ENCODE measurements at places on chromosomes 7 and 10.

DNA sequence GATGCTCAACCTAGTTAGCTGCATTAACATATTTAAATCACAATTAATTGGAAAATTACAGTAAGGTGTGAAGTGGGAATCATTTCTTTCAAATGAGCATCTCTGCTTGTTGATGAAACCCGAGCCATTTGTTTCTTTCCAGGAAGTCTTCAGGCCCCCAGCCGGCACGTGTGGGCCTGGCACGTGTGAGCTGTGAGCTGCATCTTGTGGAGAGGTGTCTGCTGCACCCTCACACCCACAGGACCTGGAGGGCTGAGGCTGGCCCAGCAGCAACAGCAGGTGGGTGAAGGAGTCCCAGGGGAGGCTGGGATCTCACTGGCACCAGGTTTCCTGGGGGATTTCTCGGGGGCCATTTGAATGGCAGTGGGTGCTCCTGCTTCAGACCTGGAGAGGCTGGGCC lies 372.5 kb upstream of the MKI67 start:
- DNase-seq = no peak

- DNase-seq = no peak
Observed at GRCh38 chr7:140314573-140315480, 83.5 kb downstream of the SLC37A3 start.

GRCh38 chr7:103121641-103122040 lies 27.3 kb downstream of the NAPEPLD start:
- DNase-seq = no peak

DNA sequence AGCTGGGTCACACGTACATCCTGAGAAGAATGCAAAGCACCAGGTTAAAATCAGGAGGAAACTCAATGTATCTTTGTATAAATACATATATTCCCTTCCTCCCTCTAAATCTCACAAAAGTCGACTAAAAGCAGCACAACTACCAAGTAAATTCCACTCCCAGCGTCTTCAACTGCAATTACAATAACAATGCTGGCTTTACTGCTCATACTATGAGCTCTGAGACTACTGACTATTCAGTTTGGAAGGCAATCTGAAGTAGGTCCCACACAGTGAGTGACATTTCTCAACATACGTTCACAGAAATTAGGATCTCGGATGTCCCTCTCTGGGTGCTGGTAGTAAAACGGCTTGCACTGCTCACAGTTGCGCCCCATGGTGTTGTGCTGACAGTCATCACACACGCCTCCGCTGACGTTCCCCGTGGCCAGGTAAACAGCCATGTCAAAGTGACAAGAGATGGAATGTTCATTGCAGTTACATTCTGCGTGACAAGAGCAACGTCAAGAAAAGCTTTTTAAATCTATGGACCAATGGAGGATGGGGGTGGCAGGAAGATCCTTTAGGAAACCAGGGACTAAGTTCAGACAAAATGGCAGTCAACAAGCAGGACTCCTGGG lies 27.5 kb downstream of the LAMB1 start:
- no peak for DNase-seq

DNA sequence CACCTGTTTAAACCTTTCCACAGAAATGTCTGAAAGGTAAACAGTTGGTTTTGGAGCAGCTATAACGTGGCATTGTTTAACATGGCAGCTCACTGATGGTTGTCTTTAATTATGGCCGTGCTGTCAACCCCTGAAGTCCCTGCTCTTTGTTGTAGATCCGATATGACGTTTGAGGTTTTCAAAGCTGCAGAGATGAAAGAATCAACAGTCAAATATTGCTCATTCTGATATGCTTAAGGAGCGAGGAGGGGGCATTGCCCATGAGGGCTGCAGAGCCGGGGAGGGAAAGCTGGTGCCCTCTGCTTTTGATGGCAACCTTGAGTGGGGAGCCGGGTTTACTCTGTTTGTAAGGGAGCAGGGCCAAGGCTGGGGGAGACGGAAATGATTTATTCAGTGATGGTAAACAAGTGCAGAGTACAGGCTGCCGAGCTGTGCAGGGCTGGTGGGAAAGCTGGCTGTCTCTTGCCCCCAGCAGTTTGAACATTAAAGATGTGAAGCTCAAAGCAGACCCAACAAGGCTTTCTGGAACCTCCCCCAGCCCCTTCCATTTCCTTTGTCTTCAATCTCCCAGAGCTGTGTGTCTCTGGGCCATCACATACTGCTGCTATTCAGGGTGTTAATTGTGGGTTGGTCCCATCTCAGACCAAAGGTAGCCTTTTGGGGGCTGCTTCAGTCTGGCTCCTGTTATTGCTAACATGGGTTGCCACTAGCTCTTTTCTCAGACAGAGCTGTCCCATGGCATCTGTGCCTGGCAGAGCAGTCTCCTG lies 345.5 kb downstream of the LRMDA start:
- DNase-seq = no peak

DNA sequence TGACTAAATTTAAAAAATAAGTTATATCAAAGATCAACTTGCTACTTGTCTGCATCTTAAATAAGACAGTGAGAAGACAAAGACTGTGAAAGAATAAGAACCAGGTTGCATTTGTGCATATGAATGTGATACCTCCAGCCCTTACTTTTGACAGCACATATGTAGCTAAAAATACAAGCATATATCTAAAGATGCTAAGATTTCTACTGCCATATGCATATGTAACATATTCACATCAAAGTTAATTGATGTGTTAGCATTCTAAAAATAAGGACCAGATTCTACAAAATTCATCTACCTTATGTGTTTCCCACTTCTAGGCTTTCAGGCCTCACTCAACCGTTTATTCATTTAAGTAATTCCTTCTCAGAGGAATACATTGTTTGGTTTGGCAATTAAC lies 1120.3 kb upstream of the LRRTM3 start:
- no peak for DNase-seq

DNA sequence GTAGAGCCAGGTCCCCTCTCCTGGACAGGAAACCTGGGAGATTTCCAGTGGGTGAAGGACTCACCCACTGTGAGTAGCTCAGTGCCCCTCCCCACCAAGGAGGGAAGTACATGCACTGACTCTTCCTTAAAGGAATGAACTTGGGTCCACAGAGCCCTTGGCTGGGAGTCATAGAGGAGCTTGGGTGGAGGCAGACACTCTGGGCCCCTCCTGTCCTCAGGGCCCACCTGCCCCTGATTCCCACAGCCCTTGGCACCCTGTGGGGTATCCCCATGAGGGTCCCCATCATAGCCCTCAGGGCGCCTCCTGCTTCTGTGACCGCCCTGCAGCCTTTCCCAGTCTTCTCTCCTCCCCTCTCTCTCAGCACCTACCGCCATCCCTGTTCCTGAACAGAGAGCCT lies 3.7 kb downstream of the EN2 start:
- DNase-seq = no peak

GRCh38 chr10:27998178-27998953 lies 513 bp downstream of the ODAD2 start:
- DNase-seq = no peak

- DNase-seq = no peak
Observed at GRCh38 chr7:127930341-127931328, 100.6 kb downstream of the LRRC4 start.

- no peak for DNase-seq
Observed at GRCh38 chr10:88281592-88282347, 301.3 kb downstream of the RNLS start.

DNA sequence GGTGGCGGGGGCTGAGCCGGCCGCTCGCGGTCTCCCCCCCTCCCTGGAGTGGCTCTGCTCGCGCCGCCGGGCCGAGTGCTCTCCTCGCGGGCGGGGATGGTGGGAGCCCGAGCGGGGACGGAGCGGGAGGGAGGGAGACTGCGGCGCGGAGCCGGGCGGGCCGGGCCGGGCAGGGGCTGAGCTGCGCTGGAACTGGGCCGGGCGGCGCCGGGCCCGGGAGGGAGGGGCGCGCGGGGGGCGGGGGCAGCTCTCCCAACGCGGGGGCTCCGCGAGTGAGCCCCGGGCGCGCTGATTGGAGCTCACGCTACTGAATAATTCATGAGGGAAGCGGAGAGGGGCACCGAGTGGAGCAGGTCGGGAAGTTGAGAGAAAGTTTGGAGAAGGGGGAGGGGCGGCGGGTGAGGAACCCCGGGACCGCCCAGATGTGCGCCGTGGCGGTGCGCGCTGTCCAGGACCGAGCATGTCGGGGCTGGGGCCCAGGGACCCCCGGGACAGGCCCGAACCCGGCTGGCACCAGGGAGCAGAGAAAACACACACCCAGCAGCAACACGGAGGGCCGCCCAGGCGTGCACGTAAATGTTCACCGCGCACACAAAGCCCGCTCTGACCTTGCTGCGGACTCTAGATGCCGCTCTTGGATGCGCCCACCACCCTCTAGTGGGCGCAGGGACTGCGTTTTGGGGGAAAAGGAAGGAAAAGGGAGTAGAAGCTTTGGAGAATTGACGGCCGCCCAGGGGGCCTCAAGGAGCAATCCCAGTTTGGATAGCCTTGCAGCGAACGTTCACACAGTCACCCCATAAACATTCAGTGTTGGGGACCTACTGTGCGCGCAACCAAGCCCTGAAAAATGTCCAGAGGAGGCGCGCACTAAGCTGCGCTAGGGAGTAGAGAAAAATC lies at the start of gene EPHB4:
EPHB4 (minus strand) TSS at position 194 of the 897 bp plus-strand sequence. CDS start 493 bp downstream, outside the sequence.
- DNase-seq = no peak

DNA sequence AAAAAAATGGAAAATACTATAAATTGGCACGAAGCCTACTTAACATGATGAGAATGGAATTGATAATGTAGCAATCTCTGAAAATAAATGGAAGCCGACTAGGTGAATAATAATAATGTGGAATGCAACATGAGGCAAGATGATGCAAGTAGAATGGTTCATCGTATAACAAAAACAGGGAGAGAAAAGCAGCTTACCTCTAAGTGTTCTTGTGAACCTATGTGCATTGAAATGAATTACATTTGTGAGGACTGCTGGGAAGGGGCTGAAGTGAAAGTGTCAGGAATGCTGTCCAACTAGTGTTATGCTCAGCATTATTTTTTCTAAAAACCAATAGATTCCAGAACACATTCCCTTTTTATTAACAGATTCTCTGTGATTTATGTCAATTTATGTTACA lies 440.6 kb upstream of the LRRN3 start:
- no peak for DNase-seq

GRCh38 chr10:78981257-78981969 lies 87.4 kb upstream of the ZMIZ1 start:
- DNase-seq = no peak

DNA sequence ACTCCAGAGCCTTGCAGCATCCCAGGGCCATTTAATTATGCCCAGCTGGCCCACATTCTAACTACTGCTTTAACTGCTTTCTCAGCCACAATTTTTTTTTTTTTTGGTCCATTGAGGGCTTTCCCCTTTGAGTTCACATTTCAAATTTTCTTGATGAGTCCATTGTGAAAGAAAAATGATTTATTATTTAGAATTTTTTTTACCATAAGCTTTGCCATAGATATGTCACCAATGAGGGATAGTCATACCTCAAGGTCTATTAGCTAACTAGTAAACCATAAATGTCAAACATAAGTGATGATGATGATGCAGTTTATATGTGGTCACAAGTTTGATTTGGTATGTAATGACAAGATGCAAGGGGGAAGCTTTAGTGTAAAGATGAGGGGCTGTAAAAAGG lies 282.9 kb downstream of the BICC1 start:
- no peak for DNase-seq

DNA sequence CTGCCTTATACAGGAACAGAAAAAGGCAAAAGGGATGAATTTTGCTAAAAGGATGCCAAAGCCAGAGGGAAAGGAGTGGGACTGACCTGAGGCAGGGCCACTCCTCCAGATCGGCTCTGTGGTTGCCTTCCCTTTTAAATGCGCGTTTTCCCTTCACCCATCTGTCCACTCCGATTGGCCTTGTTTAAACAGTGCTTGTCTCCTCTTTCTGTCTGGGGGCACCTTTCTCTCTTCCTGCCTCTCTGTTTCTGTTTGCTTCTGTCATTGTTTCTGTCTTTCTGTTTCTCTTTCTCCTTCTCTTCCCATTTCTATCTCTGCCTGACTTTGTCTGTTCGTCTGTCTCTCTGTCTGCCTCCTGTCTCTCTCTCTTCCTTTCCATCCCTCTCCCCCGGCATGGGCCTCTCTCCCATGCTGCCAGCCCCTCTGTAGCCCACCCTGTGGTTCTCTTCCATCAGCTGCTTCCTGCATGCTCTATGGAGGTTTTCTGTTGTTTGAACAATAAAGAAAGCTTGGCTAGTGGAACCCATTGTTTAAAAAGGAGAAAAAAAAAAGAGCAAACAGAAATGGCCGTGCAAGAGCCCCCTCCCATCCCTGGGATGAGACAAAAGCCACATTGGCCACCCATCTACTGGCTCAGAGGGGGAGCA lies 29.5 kb upstream of the HSPB1 start:
- DNase-seq = no peak

DNA sequence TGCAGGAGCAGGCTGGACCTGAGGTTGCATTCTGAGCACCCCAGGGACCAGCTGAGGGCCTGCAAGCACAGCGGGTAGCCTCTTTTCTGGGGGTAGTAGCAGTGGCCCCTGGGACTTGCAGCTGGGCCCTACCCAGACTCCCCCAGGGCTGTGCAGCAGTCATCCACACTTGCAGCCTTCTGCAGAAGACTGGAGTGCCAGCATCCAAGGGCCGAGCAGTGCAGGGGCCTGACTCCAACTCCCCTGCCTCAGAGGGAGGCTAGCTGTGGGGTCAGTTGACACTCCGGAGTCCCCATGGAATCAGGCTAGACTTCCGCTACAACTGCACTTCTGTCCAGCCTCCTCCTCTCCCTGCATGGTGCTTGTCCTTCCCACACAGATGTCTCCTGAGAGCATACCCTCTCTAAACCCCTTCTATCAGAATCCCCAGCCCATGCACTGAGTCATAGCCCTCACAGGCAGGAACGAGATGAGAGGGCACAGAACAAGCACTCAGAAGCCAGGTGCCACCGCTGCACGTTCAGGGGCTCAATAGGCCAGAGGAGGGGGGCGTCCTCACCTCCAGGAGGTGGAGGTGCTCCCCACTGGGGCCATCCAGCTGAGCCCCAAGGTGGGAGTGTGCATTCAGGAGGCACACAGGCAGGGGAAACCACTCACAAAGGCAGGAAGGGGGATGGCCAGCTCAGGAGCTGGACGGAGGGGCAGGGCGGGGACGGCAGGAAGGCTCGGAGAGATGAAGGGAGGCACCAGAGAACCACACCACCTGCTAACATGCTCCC lies 7.5 kb downstream of the RASGEF1A start:
- no peak for DNase-seq

DNA sequence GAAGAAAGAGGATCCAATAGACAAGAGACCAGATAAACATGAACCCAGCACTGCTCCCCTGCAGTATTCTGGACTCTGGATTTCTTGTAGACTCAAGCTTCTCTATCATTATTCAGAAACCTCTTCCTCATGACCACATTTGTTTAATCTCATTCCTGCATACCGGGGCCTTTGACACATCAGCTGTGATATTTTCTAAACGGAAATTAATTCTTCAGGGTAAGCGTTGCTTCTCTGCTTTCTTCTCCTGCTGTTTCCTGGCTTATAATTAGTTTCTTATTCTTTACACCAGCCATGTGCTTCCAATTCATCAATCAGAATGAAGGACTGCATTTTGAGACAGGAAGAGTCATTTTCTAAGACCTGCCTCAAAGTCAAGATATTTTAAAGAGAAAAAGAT lies 54.2 kb upstream of the TARP start:
- no peak for DNase-seq

- DNase-seq = no peak
Observed at GRCh38 chr10:110861476-110861875, 10.3 kb upstream of the PDCD4 start.

Measured in SIG-M5 (cell line).